Stimulated activated CD4-positive, alpha-beta T cell treated with anti-CD3 and anti-CD28 coated beads, Interleukin-15, amount 100 ng/mL, for 1 hour (primary cell): ENCODE measurements at places on chromosomes 7 and 10.
A peak's percentile ranks its signal among the peaks of the same experiment; 100 is the strongest.

DNA sequence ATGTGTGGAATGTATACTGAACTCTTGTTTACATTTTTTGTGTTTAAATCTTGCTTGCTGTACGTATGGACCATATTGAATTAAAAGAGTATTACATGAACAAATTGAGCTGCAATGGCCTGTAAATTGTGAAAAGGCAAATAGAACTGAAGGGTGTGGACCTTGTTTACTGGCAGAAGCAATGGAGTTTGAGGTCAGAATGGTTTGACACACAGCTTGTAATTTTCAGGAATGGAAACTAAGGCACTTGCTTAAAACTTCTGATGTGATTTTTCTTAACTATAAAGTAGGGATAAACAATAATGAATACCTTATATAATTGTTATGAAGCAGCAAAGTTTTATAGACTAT is 33.9 kb upstream of the COBL start:
- no peak for DNase-seq

GRCh38 chr7:4791738-4792536 is 16.5 kb downstream of the AP5Z1 start:
- DNase-seq: peak; percentile 69

DNA sequence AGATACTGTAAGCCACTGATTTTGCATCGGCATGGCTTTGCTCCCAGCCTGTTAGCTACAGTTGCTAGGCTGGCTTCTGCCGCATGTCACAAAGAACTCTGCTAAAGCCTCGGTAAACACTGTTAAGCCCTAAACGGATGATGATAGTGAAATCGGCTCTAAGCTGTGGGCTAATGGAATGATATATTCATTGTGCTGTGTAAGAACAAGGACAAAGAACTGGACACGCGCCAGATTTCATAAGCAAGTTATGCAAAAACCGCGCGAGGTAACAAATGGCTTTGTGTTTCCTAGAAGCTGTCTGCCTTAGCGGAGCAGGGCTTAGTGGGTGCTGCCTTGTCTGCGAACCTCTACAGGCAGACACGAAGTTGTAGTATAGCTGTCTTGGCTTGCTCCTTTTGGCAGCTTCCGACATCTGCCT is 331.3 kb upstream of the COBL start:
- DNase-seq: no peak

DNA sequence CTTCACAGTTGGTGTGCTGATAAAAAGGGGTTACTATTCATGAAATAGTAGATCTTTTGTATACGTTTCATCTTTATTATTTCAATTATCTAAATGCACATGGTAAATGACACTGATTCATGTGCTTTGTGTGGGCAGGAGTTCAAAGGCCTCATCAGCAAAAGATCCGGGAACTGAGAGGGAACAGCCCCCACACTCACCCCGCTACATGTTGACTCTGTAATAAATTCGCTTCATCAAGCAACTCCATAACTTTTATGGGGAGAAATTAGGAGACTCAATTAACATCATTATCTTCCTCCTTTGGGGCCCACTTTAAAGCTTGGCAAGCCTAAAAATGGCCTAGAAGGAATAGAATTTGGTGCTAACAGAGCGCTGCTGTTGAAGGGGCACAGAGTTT is 250.7 kb upstream of the BMPER start:
- DNase-seq: no peak

DNA sequence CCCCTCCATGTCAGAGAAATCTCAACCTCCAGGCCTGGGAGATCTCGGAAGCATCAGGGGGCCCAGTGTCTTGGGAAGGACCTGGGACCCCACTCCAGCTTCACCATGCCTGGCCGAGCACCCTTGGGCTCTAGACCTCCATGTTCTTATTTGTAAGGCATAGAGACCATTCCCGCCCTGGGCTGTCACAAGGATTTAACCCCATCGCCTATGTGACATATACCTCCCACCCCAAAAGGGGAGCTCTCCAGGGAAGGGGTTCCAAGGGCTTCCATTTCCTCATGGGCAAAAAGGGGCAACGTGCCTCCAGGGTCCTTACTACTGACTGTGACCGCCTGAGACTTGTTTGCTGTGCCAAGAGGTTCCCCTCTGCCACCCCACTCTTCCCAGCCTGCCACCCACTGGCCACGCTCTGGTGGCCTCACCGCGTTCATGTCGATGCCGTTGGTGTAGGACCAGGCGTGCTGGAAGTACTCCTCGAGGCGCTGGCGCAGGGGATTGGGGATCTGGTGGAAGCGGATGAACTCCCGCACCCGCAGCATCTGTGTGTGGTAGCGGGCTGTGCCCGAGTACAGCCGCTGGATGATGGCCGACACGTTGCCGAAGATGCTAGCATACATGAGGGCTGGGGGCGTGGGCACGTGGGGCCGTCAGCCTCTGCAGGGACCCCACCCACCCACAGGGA is 27.5 kb downstream of the KCNH2 start:
- no peak for DNase-seq

DNA sequence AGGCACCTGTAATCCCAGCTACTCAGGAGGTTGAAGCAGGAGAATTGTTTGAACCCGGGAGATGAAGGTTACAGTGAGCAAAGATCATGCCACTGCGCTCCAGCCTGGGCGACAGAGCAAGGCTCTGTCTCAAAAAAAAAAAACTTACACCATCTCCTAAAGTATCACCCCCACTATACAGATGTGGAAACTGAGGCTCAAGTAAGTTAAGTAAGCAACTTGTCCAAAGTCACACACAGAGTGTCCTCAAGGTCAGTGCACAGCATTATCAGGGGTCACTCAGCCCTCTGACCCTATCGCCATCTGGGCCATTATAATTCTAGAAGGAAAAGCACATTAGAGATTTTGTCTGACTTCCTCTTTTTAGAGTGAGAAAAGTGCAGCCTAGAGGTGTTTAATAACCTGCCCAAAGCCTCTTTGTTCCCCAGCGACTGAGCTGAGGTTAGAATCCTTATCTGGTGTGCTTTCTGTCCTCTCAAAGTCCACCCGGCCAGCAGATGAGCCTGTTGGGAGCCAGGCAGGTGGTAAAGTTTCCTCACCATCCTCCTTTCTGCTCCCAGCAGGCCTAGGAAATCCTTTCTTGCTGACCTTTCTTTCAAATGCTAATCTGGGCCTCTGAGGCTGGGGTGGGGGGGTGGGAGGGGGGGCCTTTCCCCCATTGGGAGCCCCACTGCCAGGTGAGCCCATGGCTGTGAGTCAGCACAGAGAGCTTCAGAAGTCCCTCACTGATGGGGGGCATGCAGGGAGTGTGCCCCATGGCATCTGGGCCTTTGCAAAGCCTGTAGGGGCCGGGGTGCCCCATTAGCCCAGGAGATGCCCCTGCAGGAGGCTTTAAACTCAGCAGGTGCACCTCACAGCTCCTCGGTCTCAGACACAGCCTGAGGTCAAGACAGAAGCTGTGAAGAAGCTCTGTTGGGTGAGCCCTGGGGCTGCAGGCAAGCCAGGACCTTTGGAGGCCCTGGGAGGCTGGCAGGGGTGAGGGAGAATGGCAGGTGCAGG is 12.0 kb upstream of the KCNMA1 start:
- no peak for DNase-seq

GRCh38 chr7:117137868-117138267 is 184.6 kb downstream of the ST7 start:
- no peak for DNase-seq

DNA sequence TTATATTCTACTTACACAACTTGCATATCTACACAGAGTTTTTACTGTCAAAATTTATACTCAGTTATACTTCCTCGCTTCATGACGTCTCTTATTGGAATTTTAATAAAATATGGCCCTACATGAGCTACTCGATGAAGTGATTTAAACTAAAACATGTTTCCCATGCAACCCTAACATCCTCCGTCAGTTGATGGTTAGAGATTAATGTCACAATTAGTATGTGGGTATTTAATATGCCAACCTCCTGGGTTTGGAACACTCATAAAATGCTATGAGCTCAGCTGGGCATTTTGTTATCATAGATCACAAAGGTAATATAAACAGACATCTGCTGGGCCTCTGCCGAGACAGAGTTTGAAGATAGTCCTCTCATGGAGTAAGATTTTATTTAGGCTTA is 66.5 kb downstream of the GNAT3 start:
- DNase-seq: no peak

GRCh38 chr7:19565602-19566001 is 143.2 kb downstream of the POLR1F start:
- no peak for DNase-seq

DNA sequence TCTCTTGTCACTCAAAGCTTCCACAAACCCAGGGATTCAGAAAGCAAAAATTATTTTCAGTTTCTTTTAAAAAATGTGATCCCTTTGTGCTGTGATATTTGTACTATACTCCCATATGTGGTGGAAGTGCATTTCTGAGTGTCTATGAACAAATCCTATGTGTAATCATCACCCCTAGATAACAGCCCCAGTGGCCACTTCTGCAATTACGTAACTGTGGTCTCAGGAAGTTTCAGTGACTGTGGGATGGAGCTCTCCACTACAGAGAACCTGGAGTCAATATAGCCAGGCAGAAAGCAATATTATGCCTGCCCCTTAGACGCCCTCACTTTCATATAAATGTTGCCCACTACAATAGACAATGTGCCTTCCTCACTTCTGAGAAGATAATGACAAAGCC is 1101.7 kb upstream of the GHITM start:
- no peak for DNase-seq

GRCh38 chr7:106205621-106206222 is 79.1 kb downstream of the NAMPT start:
- DNase-seq: no peak

DNA sequence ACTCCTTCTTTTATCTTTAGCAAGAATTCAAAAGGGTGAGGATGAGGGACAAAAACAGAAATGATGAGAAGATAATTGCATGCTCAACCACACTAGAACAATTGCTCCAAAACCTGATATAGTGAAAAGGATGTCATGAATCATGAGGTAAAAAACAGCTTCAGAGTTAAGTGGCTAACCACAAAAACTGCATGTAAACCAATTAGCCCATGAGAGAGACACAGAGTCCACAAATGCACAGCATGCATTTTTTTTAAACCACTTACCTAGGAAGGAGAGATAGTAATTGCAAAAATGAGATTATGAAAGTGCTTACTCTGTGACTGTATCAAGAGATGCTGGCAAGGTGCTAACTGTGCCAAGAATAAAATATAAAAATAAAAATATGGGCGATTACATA is 132.9 kb downstream of the MBL2 start:
- no peak for DNase-seq

- DNase-seq: no peak
Measured at GRCh38 chr7:139591550-139592195, 68.2 kb downstream of the CLEC2L start.

GRCh38 chr10:122190176-122190943 is 80.7 kb upstream of the BTBD16 start:
- DNase-seq: no peak

- DNase-seq: no peak
Measured at GRCh38 chr10:30816159-30816819, 186.7 kb upstream of the LYZL2 start.

DNA sequence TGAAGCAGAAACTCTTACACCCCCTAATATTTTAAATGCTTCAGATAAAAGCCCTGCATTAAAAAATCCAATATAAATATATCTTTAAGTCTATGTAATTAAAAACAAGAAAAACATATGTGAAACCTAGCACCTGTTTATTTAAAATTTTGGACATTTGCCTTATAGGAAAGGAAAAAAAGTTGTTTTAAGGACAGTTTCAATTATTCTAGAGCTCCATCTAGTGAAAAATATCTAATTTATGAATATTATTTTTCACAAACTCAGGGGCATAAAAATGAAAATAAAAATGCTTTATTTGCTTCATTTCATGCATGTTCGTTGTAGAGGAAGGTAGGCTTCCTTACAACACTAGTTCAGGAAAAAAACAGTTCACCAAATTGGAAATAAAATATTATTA is 26.1 kb downstream of the ENKUR start:
- no peak for DNase-seq

- DNase-seq: no peak
Measured at GRCh38 chr10:46222364-46222935, 64.3 kb upstream of the ANTXRL start.

DNA sequence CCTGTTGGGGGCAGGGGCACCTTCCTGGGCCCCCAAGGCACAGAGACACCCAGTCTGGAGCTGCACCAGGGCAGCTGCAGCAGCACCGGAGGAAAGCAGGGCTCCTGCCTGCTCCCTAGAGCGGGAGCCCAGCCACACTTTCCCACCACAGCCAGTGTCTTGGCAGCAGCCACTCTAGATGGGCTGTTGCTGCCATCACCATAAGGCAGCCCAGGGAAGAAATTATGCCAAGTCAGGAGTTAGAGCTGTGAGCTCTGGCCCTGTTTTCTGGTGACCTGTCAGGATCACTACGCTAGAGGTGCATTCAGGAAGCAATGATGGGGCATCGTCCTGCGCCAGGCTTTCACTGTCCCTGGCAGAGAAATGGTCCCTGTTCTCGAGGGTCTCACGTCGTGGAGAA is 38.0 kb upstream of the ZNRF2 start:
- no peak for DNase-seq

DNA sequence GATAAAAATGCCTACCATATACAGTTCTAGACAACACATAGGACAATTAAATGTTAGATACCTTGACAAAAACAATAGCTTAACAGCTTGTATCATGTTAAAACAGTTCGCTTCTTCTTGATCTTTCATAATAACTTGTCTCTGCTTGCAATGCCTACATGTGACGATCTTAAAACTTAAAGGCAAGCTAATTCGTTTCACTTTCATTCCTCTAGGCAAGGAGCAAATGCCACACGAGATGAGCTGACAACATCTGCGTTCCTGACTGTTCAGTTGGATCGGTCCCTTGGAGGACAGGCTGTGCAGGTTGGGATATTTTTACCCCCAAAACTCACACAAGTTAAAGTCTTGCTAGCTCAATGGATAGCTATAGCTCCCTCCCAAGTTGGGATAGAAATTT is 51.6 kb upstream of the ARL4A start:
- DNase-seq: no peak

GRCh38 chr7:134180376-134180775 is 53.2 kb downstream of the LRGUK start:
- DNase-seq: no peak

GRCh38 chr7:40879941-40880543 is 745.2 kb downstream of the SUGCT start:
- DNase-seq: no peak

DNA sequence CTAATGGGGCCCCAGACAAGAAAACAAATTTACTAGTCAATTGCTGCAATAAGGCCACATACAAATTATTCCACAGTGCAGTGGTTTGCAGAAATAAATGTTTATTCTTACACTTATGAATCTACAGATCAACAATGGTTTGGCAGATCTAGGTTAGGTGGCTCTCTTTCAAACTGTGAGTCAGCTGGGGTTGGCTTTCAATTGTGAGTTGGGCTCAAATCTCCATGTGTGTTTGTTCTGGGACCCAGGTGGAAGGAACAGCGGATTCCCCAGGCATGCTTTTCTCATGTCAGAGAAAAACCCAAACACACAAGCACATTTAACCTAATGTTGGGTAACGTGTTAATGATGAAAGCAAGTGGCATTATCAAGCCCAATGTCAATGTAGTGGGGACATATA is 25.6 kb upstream of the CELF2 start:
- DNase-seq: no peak
